SIG-M5 (cell line): ENCODE measurements at places on chromosomes 13 and 19.

DNA sequence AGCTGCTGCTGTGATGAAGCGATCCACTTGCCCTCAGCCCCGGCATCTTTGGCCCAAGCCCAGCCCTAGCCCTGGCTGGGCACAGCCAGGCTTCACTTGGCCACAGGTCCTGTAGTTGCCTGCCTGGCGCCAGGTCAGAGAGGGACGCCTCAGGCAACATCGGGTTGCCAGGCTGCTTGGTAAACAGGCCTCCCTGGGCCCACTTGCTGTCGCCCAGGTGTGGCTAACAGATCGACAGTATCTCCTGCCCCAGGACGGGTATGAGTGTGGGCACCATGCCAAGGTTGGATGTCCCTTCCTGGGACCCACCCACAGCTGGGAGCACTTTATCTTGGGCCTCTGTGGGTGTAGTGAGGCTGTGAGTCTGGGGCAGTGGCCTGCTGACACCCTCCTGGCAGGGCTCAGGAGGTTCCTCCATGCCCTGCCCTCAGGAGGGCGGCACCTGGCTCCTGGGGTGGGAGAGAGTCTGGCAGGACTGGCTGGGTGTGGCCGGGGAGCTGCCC lies 27.8 kb downstream of the CARM1 start:
- DNase-seq: no peak

- DNase-seq: no peak
Measured at GRCh38 chr19:29285187-29285687, 72.3 kb upstream of the UQCRFS1 start.

DNA sequence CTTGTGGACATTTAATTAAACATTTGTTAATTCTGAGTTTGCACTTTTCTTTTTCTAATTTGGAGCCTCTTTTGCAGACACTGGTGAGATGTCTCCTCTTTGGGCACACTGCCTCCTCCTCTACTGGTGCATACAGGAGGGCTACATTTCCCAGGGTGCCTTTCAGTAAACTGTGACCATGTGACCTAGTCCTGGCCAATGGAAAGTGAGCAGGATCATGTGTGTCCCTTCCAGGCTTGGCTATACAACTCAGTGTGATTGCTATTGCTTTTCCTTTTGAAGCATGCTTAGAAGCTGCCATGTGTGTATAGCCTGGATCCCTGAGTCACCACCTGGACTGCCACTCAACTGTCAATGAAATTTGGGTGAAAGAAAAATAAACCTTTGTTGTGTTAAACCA lies 4.5 kb downstream of the IZUMO2 start:
- no peak for DNase-seq

DNA sequence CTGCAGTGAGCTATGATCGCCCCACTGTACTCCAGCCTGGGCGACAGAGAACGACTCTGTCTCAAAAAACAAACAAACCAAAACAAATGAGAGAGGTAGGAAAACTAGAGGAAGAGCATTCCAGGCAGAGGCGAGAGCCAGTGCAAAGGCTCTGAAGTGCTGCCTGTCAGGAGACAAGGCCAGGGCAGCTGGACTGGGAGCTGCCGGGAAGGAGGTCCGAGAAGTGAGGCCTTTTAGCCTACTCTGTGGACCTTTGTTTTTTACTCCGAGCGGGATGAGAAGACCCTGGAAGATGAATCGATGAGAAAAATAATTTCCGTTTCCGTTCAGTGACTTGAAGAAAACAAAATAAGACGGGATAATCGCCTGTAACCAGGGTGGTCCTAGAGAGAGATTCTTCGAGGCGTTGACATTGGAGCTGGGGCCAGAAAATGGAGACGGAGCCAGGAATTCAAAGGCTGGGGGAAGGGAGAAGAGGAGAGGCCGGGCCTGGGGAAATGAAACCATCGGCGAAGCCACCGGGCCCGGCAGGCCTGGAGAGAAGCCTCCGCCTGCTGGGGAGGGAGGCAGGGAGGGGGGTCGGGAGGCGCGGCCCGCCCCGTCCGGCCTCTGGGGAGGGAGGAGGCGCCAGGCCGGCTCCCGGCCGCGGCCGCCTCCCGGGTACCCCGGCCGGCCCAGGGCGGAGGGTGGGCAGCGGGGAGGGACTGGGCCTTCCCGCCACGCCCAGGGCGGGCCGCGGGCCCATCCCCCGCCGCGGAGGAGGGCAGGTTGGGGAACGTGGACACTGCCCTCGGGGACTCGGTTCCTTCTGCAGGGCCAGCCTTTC lies 7.8 kb upstream of the SERTAD1 start:
- no peak for DNase-seq

DNA sequence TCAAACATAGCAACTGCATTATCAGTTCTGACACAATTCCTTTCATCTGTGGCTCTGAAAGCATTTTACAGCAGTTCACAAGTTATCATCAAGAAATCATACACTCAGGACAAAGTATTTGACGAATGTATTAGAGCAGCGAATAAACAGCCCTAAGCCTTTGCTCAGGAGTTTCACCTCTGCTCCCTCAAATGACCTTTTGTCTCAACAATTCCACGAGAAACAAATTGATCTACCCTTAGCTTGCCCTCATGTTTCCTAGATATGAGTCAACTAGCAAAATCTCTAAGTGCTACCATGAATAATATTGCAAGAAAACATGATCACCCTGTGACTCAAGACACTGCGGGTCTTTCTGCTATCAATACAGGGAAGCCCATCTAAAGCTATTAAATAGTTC lies 396.1 kb downstream of the EFNB2 start:
- DNase-seq: no peak

- DNase-seq: no peak
Measured at GRCh38 chr13:92500192-92500591, 726.4 kb upstream of the GPC6 start.

GRCh38 chr13:55613429-55614187 lies 1527.1 kb upstream of the PRR20A start:
- no peak for DNase-seq

- DNase-seq: no peak
Measured at GRCh38 chr13:106709522-106709921, 141.6 kb upstream of the ARGLU1 start.

DNA sequence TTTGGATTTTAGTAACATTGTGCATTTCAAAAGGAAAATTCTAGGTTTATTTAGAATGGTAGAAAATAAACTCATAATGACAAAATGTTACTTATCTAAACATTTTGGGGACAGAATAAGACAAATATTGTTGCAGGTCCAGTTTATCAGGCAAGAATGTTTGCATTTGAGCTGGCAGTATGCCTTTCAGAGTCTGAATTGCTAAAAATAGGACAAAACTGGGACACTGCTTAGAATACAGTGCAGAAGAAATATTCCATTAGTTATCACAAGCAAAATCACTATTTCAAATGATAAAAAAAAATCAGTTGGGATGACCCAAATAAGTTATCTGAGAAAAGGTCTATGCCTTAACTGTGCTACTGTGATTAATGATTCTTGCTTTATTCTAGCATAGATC lies 870.3 kb upstream of the MIR17HG start:
- no peak for DNase-seq

DNA sequence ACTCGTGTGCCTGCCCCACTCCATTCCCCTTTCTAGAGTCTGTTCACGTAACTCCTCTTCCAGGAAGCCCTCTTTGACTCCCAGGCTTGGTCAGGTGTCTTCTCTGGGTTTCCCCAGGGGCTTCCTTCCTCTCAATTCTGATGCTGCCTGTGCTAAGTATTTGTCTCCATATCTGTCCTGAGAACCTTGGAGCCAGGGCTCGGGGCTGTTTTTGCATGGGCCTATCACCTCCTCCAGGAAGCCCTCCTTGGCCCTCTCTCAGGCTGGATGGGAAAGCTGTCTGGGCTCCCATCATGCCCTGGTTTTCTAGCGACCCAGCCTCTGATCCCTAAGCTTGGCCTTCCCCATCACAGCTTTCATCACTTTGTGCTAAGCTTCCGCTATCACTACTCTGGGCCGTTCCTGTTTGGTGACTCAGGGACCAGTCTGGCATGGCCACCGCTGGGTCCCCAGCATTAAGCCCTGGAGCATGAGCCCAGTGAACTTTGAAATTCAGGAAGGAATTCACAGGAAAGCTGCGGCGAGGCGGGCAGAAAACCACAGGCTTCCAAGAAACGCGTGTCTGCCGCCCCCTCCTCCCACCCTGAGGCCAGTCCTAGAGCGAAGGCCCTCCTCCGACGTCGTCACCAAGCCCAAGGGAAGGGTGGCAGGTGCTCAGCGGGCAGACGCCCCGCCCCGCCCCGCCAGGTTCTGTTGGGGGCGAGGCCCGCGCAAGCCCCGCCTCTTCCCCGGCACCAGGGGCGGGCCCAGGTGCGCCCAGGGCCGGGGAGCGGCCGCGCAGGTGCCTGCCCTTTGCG lies 486 bp upstream of the SPINT2 start:
- DNase-seq: no peak

GRCh38 chr19:54136086-54136863 lies 1.3 kb upstream of the CNOT3 start:
- no peak for DNase-seq

DNA sequence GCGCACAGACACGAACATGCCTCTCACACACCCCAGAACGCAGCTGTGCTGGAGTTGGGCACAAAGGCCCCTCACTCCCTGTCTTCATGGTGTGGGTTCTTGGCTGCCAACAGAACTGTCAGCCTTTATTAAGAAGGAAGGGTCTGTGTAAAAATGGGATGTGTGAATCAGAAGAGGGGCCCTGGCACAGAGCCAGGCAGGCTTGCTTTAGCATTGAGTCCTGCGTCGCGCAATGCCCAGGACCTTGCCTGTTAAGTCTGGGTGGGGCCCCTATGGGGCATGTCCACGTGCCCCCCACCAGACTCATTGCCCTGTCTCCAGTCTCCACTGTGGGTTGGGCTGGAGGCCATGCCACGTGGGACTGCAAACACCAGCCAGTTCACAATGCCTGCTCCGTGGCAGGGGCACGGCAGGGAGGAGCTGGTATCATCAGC lies 84.8 kb downstream of the SLC7A1 start:
- DNase-seq: no peak
